ENCODE measurements at places on chromosomes 3 and 15. TPM values are rescaled to one million over a fixed set of nuclear protein-coding genes. Genes with fewer than 3 reads are reported as not detected.

DNA sequence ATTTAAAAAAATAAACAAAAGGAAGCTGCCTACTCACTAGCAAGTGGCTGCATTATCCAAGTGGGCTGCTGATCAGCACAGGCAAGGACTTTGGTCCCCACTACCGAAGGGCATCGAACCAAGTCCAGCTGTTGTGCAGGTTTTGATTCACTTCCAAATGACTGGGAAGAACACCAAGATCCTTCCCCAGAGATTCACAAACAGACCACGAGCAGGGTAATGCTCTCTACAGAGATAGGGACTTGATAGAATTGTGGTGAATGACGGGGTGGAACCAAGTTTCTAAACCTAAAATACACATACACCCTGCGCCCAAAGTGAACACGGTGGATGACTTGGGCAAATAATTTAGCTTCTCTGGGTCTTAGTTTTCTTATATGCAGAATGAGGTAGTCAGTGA lies 203.7 kb upstream of the ICE2 start:
- DNase-seq = no peak

GRCh38 chr15:81809543-81809942 lies 236.3 kb downstream of the MEX3B start:
- DNase-seq = no peak

- peak; percentile 63 for DNase-seq
Observed at GRCh38 chr3:16253601-16254000, 11.1 kb downstream of the DPH3 start.

DNA sequence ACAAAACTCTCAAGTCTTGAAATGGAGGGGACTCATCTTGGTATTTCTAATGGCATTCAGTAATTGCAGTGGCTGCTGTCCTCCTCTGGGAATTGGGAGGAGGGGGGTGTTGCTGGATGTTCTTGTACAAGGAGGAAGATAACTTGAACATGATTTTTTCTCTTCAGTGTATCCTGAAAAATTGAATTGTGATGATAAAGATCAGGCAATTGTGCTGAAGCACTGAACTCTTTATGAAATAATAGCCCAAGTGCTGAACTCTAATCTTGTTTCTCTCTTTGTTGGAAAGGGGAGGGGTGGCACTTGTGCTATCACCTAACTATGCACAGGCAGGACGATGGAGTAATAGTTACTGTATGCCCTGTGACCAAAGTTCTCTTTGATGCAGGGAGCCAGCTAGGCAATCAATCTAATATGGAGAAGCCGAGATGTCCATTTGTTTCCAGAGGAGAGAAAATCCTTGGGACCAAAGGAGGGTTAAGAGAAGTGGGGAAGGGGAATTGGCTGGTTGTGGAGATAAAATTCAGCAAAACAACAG lies 68.1 kb upstream of the ATP2C1 start:
- no peak for DNase-seq

DNA sequence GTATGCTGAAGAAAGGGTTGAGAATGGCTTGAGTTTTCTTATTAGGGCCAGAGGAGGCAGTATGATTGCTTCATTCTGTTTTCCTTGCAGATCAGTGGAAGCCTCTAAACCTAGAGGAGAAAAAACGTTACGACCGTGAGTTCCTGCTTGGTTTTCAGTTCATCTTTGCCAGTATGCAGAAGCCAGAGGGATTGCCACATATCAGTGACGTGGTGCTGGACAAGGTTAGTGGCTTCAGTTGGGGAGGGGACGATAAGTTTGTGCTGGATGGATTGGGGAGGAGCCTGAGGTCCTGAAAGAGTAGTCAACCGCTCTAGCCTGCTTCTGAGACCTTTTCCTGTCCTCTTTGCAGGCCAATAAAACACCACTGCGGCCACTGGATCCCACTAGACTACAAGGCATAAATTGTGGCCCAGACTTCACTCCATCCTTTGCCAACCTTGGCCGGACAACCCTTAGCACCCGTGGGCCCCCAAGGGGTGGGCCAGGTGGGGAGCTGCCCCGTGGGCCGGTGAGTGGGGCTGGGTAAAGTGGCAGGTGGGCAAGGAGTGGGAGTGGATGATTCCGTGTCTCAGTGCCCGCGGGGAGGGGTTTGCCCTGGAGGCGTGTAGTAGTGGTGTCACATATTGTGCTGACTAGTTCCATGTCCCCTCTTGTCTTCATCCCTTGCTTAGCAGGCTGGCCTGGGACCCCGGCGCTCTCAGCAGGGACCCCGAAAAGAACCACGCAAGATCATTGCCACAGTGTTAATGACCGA lies 8.5 kb downstream of the EIF4G1 start:
- DNase-seq = peak; percentile 70

- no peak for DNase-seq
Observed at GRCh38 chr3:125200731-125201139, 11.8 kb downstream of the SLC12A8 start.

DNA sequence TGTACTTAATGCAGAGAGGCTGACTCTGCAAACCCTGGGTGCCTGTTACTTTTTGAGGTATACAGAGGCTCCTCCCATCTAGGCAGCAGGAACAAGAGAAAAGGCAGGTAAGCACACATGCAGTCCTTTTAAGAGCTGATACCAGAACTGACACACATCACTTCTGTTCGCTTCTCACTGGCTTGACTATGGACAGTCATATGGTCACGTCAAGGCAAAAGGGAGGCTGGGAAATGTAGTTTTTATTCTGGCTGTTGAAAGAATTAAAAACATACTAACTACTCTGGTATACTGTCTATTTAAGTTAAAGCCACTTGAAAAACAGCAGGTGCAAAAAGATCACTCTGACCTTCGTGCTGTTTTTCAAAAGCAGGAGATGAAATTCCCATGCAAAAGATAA lies 218.3 kb downstream of the CTNNB1 start:
- no peak for DNase-seq

- DNase-seq = no peak
Observed at GRCh38 chr3:197365586-197365985, 67.2 kb upstream of the DLG1 start.

Gene TRIM42
- not detected for total RNA-seq

Gene KLHL40
- 0.86 TPM for total RNA-seq

All from left cardiac atrium (tissue), 4 donors.